ENCODE measurements at places on chromosomes 2 and 18.

DNA sequence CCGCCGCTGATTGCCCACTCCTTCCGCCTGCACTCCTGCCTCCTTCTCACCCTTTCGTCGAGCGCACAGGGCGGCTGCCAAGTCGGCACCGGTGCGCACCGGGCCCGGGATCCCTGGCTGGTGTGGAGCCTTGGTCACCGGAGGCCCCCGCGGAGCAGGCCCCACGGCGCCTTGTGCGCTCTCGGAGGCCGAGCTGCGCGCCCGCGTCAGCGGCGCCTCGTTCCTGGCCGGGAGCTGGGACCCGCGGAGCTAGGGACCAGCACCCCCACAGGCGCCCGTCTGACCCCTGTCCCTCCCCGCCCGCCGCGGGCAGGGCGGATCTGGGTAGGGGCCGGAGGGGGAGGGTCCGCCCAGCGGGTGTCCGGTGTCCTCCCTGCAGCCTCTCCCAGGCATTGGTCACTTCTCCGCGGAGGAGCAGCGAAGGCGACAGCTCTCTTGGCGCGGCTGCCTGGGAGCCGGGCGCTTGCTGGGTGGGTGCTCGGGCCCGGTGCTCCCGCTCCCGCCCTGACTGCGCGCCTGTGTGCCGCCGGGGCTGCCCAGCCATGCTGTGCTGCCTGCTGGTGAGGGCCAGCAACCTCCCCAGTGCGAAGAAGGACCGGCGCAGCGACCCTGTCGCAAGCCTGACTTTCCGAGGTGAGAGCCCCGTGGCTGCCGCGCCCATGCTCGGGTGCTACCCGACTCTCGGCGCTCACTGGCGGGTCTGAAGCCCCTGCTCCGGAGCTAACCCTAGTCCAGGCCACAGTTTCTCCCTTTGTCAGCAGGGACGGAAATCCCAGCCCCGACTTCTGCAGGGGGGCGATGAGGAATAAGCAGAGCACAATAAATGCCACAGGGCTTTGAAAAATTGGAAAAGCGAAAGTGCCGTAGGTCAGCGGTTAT lies 13.2 kb downstream of the DYSF start:
- DNase-seq: no peak

DNA sequence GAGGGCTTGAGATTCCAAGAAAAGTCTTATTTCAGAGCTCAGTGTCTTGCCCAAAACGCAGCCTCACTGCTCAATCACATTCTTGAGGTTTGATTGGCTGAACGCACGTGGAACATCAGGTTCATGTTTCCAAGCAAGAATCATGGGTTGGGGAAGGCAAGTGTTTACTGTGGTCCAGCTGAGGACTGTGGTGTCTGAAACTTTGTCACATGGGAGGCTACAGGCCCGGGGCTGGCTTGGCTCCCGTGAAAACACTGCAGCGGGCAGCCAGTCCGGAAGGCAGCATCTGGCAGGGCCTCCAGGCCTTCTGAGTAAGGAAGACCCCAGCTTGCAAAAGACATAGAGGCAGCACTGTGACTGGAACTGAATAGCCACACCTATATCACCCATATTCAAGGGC lies 84.7 kb downstream of the POLR1A start:
- no peak for DNase-seq

DNA sequence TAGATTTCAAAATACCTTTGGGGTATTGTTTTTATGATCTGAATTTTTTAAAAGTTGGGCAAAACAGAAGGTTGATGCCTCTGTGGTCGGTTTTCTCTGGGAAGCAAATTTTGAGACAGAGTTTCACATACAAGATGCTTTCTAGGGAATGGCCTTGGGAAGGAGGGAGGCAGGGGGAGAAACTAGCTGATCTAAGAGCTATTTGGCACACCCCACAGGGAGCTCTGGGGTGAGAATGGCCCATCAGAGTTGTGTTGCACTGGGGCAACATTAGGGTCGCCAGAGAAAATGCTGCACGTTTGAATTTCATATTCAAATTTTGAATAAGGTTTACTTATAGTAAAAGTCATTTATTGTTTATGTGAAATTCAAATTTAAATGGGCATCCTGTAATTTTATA lies 11.9 kb upstream of the ADAM23 start:
- DNase-seq: no peak

- DNase-seq: no peak
Measured at GRCh38 chr2:189492451-189492850, 51.2 kb downstream of the WDR75 start.

DNA sequence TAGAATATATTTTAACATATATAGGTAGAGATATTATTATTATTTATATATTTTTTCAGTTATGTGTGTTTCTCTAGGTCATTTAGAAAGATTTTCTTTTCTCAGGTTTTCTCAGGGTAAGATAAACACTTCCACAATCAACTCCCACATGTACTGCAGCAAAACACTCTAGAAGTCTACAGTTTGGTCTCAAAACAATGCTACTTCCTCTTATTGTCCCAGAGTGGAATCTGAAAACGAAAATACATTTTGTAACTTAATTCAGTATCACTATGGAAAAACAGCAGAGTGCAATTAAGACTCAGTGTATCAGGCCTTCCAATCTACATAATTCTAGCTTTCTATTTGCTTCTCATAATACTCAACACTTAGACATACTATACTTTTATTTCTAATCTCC lies 190.1 kb upstream of the SLC35G4 start:
- no peak for DNase-seq

DNA sequence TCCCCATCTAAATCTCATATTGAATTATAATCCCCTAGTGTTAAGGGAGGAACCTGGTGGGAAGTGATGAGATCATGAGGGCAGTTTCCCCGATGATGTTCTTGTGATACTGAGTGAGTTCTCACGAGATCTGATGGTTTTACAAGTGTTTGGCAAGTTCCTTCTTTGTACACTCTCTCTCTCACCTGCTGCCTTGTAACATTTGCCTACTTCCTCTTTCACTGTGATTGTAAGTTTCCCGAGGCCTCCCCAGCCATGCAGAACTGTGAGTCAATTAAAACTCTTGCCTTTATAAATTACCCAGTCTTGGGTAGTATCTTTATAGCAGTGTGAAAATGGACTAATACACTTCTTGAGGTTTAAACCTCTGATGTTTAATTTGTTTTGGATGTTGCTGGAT lies 177.5 kb downstream of the CD8B2 start:
- DNase-seq: no peak

- DNase-seq: no peak
Measured at GRCh38 chr18:10062302-10063300, 148.8 kb downstream of the VAPA start.

DNA sequence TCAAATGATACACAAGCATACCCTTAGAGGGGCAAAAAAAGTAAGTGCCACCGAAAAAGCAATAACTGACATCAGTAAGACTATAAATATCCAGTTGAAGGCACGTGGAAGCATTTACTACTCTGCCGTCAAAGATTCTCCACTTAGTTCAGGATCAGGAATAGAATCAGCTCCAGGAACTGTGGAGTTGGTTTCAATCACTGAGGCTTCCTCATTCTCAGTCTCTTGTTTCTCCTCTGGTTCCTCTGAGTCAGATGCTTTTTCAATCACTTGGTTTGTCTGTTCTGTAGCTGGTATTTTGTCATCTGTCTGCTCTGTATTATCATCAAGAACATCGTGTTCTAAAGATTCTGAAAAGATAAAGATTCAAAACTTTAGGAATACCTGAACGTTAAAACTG lies 72.2 kb downstream of the LNPK start:
- no peak for DNase-seq

GRCh38 chr2:119376810-119377209 lies 10.0 kb downstream of the DBI start:
- DNase-seq: no peak

GRCh38 chr18:75277610-75277928 lies 67.0 kb downstream of the TSHZ1 start:
- DNase-seq: no peak

- DNase-seq: no peak
Measured at GRCh38 chr2:165601065-165601830, 131.8 kb downstream of the CSRNP3 start.

- DNase-seq: no peak
Measured at GRCh38 chr2:172623249-172623965, 67.5 kb downstream of the PDK1 start.

GRCh38 chr2:241728000-241728399 lies 6.4 kb upstream of the D2HGDH start:
- no peak for DNase-seq

DNA sequence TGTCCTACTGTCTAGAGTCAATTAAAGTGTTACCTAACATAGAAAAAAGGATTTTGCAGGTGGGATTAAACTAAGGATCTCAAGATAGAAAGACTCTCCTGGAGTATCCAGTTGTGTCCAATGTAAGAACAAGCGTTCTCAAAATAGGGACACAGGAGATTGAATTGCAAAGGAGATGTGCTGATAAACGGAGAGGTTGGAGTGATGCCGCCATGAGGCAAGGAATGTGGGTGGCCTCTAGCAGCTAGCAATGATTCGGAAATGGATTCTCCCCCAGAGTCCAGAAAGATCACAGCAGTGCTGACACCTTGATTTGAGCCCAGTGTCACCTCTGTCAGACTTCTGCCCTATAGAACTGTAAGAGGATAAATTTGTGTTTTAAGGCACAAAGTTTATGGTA lies 24.1 kb upstream of the IL1RN start:
- no peak for DNase-seq

- DNase-seq: no peak
Measured at GRCh38 chr2:233210843-233211547, 40.5 kb upstream of the ATG16L1 start.

DNA sequence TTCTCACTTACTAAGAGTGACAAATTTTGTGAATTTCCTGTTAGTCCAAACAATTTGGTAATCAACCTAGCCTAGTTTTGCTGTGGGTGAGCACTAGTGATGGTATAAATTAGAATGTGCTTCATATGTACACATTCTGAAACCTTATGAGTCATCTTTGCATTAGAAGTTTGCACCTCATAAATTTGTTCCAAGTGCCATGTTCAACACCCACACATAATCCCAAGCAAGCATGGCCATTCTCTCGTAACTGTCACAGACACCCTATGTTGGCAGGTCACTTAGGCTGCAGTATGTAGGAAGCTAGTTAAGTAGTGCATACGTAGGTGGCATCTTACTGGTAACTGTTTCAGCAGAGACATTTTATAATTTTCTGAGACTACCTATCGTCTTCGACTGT lies 46.9 kb downstream of the NAB1 start:
- no peak for DNase-seq

DNA sequence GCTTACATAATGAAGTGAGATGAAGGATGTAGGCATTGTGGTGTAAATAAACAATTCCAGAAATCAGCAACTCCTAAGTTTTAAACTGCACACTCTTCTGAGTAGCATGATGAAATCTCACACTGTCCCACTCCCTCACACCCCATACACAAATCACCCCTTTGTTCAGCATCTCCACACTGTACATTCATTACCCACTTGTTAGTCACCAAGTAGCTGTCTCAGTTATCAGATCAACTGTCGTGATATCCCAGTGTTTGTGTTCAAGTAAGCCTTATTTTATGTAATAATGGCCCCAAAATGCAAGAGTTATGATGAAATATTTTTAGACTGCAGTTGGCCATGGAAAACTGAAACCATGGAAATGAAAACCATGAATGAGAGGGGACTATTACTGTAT lies 135.7 kb downstream of the GRB14 start:
- DNase-seq: no peak

DNA sequence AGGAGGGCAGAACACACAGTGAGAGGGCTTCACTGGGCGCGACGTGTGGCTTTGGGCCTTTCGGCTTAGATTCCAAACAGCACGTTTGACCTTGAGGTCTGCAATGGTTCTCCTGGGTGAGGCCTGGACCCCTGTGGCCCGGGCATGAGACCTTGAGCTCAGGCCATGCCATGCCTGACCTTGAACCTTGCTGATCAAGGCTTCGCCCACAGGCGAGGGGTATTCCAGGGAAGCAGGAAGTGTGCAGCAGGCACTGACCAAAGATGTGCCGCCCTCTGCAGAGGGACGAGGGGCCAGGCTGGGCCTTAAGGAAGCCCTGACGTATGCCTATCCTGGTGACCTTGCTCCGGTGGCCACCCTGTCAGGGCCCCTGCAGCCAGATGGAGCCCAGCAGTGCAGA lies 178.3 kb upstream of the HDAC4 start:
- DNase-seq: no peak

GRCh38 chr2:127052057-127052770 lies 54.7 kb downstream of the BIN1 start:
- DNase-seq: no peak

DNA sequence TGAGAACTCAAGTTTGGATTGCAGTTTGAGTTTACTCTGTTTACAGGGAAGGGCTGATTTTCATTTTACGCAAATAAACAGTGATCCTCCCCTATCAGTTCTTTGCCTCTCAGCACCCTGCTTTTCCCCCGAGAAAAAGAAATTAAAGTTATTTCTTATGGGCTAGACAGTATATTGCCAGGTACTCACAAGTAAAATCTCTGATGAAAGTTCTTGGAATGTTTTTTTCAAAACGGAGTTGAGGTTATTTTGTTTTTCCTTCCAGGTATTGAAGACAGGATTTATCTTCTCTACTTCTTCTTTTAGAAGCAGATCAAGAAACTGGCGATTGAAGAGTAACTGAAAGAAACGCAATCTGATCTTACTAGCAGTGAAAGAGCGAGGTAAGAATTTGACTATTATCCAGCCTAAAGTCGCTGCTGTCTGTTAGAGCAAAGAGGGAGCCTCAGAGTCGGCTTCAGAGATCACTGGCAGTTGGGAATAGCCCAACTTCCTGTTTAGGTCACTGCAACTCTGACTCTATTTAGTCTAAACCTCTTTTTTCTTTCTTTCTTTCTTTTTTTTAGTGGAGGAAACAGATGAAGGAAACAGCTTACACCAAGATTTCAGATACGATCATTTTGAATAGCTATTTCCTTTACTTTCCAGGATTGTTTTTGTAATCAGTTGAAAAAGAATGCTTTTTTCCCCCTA lies at the start of gene TFPI:
TSS of gene TFPI (minus strand) at position 425 of the 693 bp plus-strand sequence. CDS start 50,667 bp downstream, outside the sequence.
- DNase-seq: no peak

DNA sequence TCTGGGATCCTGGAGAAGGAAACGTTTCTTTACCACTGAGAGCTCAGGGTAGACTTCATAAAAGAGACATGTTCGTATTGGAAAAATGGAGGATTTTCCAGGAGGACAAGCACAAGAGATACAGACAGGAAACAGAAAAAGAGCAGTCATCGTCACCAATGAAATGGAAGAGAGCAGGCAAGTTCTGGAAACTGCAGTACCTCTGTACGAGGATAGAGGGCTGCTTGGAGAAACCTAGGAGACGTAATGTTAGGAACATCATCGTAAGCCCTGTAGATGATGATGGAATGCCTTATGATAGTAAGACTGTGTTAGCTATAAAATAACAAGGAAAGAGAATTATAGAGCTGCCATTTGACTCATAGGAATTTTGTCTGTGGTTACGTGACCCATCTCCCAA lies 121.1 kb upstream of the KLHL14 start:
- DNase-seq: no peak

- no peak for DNase-seq
Measured at GRCh38 chr2:11408959-11409571, 56.9 kb downstream of the E2F6 start.

- DNase-seq: no peak
Measured at GRCh38 chr2:64599469-64599868, 54.2 kb downstream of the SERTAD2 start.

DNA sequence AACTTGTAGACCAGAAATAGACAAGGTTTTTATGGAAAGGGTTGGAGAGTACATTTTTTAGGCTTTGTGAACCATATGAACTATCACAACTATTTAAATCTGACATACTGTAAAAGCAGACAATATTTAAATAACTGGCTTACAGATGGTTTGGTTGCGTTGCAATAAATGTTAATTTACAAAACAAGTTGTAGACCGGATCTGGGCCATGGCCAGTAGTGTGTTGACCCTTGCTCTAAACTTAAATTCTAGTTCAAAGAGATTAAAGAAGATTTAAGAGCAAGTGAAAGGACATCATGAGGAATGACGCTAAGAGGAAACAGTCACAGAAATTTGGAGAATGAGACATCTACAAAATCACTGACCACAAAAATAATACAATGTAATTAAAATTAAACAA lies 652.7 kb downstream of the DCDC2C start:
- no peak for DNase-seq

All from cortex of kidney (tissue), 1 donor.